ENCODE measurements at places on chromosomes 2 and 18. TPM values are rescaled to one million over a fixed set of nuclear protein-coding genes. Genes with fewer than 3 reads are reported as not detected.

The HRH4 gene
- total RNA-seq = not detected

DNA sequence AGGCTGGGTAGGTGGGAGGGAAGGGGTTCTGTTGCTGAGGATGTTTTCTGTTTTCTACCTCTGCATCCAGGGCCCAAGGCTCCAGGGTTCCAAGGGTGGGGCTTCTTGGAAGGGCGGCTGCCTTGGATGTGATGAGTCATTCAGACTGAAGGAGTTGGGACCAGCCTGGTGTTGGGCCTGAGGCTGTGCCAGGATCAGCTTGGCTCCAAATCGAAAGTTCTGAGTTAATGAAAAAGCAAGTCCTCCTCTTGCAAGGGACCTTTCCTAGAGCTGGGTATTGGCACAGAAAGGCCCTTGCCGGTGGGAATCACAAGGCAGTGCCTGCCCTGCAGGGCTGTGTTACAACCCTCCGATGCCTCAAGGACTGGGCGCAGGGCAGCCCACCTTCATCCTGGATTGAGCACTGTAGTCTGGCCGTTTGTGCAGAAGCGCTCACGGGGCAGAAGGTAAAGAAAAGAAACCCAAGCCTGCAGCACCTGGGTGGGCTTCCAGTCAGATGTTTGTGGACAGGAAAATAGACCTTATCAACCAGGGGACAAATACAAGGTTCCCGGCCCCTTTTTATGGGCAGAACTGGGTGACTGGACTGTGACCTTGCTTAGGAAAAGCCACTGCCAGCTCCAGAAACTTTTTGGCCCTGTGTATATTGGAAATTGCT lies 52.5 kb upstream of the MCFD2 start:
- H3K27me3 ChIP-seq = no peaks in the 10 kb centered on the region
- no peaks in the 10 kb centered on the region for H3K36me3 ChIP-seq
- peaks cover 67% of the 10 kb centered on the region for H3K4me1 ChIP-seq
- peak overlapping the region; percentile 98 for H3K27ac ChIP-seq
- DNase-seq = peak; percentile 87

DNA sequence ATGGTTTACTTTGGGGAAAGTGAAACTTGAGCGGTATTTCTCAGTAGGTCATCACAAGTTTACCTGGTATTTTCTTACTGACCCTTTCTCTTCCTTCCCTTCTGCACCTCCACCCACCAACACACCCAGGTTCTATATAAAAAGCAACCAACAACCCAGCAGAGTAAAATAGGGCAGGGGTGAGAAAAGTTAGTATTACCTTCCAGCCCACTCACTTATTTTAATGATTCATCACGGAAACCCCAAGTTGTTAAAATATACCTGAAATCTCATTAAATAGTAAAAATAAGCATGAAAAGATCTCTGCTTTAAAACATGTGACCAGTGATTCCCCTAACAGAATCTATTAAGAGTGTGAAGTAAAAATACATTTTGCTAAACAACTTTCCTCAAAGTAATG lies 306.1 kb downstream of the ZEB2 start:
- peaks cover 16% of the 10 kb centered on the region for H3K4me1 ChIP-seq
- no peak overlapping the region for H3K4me3 ChIP-seq
- H3K27ac ChIP-seq = no peak overlapping the region
- H3K27me3 ChIP-seq = no peaks in the 10 kb centered on the region
- DNase-seq = no peak

GRCh38 chr2:223737207-223737606 lies 100.2 kb downstream of the AP1S3 start:
- no peak overlapping the region for H3K4me3 ChIP-seq
- H3K27ac ChIP-seq = no peak overlapping the region
- H3K27me3 ChIP-seq = no peaks in the 10 kb centered on the region
- DNase-seq = no peak

DNA sequence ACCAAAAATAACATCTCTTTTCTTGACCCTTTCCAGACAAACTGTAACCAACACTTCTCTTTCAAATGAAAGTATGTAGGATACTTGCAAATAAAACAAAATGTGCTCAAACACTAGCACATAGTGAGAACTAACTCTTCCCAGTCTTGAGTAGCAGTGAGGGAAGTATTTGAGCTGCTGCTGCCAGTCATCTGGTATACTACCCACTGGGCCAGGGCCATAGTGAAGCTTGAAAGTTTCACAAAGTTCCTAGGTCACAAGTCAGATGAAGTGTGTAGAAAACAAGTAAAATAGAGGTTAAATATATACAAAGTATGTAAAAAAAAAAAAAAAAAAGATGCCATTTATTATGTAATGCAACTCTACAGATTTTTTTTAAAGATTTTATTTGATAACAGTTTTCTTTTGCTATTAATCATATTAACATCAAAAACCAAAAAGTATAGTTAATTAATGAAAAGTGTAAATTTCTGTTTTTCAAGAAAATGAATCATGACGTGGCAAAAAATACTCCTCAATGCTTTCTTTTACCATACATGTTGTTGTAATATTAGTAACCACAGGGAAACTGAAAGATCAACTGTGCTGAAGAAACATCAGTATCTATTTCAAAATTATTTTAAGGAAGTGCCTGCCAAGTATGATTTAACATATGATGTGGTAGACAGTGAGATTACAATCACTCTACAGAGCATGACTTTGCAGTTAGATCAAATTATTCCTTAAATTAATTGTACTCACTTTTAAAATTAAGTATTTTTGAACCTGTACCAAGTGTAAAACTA lies 21.6 kb upstream of the TRIB2 start:
- peaks cover 15% of the 10 kb centered on the region for H3K4me1 ChIP-seq
- H3K27ac ChIP-seq = no peak overlapping the region
- no peaks in the 10 kb centered on the region for H3K27me3 ChIP-seq
- DNase-seq = no peak

The KRCC1 gene
- 6.7 TPM for total RNA-seq

DNA sequence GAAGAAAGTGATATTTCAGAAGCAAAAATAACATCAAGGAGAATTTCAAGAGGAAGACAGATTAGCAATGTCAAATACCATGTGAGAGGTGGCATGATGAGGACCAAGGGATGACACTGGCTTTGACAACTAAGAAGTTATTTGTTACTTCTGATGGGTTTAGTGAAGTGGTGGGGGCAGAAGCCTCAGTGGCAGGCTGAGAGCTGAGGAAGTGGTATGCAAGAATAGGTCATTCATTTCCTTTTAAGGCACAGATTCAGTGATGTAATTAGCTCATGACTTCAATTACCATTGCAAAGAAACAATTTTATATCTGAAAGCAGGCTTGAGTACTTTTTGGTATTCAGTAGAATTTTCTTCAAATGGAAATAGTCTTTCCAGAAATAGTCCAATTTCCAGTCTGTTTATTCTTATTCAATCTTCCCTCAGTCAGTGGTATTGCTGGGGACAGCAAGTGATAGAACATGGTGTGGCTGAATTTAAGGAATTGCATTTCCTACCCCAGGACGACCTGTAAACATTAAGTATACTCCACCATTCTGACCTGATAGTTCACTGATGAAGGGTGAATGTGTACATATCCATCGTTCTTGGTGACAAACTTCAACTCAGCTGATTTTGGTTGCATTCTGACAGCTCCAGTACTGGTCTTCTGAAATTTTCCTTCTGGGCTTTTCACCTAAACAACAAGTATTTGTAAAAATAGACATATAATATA lies 28.2 kb downstream of the GEMIN6 start:
- peaks cover 4% of the 10 kb centered on the region for H3K36me3 ChIP-seq
- H3K27ac ChIP-seq = no peak overlapping the region
- no peak for DNase-seq
- H3K4me1 ChIP-seq = no peaks in the 10 kb centered on the region
- no peaks in the 10 kb centered on the region for H3K27me3 ChIP-seq
- H3K4me3 ChIP-seq = no peak overlapping the region

DNA sequence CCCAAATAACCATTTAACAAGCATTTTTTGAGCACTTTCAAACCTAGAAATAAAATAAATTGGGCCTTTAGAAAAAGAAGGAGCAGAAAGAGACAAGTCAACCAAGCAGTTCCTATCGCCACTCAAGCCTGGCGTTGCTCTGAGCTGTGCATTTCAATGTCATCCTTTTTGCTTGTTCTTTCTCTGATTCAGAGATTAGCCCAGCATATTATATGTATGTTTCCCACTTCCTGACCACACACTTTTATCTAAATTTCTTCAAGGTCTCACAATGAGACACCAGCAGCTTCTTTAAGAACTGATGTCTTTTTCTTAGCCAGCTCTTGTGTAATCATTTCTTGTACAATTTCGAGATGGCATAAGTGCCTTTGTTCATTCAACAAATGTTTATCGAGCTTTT lies 344.5 kb upstream of the ID2 start:
- no peak overlapping the region for H3K4me3 ChIP-seq
- no peaks in the 10 kb centered on the region for H3K27me3 ChIP-seq
- no peak for DNase-seq
- no peaks in the 10 kb centered on the region for H3K36me3 ChIP-seq
- H3K27ac ChIP-seq = no peak overlapping the region

DNA sequence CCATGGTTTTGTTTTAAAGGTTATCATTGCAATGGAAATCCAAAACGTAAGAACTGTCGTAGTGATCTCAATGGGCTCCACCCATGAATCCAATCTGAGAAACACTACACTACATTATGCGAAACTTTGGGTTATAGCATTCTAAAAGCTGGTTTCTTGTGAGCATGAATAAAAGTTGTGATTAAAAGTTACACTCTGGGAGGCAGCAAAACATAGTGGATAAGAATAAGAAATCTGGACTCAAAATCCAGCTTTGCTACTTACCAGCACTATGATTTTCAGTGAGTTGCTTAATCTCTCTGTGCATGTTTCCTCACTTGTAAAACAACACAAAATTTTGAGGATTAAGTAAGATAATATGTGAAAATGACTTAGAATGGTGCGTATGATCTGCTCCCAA lies 25.7 kb upstream of the THOC1 start:
- H3K4me3 ChIP-seq = no peak overlapping the region
- H3K27me3 ChIP-seq = peaks cover 55% of the 10 kb centered on the region
- H3K36me3 ChIP-seq = no peaks in the 10 kb centered on the region
- H3K27ac ChIP-seq = no peak overlapping the region

DNA sequence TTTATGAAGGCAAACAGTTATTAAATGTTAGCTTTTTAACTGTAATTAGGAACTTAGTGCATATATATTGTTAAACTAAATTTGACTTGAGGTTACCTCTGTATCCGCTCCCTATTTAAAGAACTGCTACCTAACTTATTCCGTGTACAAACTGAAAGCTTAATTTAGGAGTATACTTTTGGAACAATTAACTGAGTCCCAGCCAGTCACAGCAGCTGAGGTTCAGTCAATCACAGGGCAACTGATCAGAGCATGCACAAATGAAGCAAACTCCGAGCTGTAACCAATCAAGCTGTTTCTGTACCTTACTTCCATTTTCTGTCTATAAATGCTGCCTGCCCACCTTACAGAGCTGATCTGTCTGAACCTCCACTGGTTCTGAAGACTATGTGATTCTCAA lies 61.2 kb downstream of the RAB3GAP1 start:
- H3K4me1 ChIP-seq = no peaks in the 10 kb centered on the region
- no peak for DNase-seq
- no peak overlapping the region for H3K4me3 ChIP-seq
- H3K27ac ChIP-seq = no peak overlapping the region
- no peaks in the 10 kb centered on the region for H3K27me3 ChIP-seq

The LRP1B gene
- total RNA-seq = 0.06 TPM

GRCh38 chr2:207258263-207258991 lies 92.7 kb upstream of the KLF7 start:
- H3K4me1 ChIP-seq = peaks cover 82% of the 10 kb centered on the region
- peak overlapping the region; percentile 55 for H3K27ac ChIP-seq
- no peaks in the 10 kb centered on the region for H3K27me3 ChIP-seq
- H3K36me3 ChIP-seq = no peaks in the 10 kb centered on the region
- peak; percentile 96 for DNase-seq
